ENCODE measurements at places on chromosomes 5 and 9.
A peak's percentile ranks its signal among the peaks of the same experiment; 100 is the strongest.

- DNase-seq, result peak; percentile 74
These were observed at the start of gene SMIM3 for GRCh38 chr5:150778517-150779396. SMIM3 (plus strand) TSS chr5:150778757; CDS start chr5:150795441, 16,684 bp downstream.

DNA sequence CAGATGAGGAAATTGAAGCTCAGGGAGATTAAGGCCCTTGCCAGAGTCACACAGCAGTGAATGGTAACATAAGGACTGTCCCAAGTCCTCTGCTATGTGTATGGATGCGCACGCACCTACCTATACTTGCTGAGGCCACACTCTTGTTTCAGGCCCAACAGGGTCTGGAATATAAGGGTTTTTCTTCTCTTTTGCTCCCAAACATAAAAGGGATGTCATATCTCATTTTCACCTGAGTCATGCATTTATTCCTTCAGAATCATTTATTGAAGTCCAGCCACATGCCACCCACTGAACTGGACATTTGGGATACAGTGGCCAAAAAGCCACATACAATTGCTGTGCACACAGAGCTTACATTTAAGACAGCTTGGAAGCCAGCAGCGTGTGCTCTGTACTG, 92.0 kb downstream of the SH3TC2 start:
- DNase-seq, result no peak

DNA sequence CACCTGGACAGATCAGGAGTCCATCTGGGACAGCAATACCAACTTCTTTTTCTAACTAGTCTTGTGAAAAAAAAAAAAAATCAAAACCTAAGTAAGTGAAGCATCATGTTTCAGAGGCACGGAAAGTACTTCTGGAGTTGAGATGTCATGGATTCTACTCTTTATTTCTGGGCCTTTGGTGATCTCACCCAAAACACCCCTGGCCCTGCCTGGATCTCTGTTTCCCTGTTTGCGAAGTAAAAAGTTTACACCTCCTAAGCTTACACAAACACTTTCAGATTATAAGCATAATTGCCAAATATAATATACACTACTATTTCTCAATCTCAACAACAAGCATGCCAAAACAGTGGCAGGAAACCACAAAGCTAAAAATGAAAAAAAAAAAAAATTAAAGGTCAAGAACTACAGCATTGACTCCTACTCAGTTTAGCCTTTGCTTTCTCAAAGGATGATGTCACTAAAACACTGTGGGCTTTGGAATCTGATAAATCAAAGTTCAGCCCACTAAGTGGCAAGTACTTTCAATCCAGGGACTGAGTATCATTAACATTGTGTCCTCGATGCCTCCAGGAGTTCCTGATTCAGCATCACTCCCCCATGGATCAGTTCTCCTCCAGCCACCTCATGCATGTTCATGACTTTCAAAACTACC, 291.9 kb downstream of the NFIB start:
- no peak for DNase-seq

- DNase-seq, result no peak
These were observed 255.2 kb upstream of the TNC start for GRCh38 chr9:115373000-115373709.

GRCh38 chr5:59193616-59194319, 610.9 kb downstream of the RAB3C start:
- no peak for DNase-seq

- DNase-seq, result no peak
These were observed 43.8 kb downstream of the ANKRD33B start for GRCh38 chr5:10607666-10608073.

DNA sequence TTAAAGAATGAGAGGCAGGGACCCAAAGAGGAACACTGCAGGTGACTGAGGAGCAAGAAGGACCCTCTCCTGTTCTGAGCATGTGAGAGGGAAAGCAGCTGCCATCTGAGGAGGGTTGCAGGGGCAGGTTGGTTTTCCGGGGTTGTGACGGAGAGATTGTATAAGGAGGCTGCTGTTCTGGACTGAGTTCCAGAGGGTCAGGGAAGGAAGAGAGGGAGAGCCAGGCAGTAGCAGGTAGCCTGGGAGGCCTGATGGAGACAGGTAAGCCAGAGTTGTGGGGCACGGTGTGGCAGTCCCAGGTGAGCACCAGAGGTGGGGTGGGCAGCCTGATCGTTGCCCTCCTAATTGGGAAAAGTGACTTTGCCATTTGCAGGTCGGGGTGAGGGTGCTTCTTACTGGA, 9.8 kb downstream of the CCT5 start:
- no peak for DNase-seq

GRCh38 chr9:131721076-131721475, 18.8 kb downstream of the RAPGEF1 start:
- no peak for DNase-seq

DNA sequence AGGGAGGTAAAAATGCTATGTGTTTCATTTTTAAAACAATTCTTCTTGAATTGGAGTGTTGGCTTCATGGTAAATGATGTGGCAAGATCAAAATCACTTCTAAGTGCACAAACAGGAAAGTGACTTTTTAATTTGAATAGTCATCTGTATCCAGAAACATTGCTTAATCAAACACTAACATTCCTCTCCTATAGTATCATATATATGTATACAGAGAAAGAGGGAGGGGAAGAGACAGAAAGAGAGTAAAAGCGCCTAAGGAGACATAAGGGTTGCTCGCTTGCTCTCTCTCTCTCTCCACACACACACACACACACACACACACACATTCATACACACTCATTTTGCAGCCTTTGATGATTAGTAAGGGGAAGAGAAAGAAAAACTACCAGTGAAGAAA, 95.4 kb upstream of the PRDM9 start:
- DNase-seq, result no peak
